Fibroblast of the aortic adventitia (primary cell): ENCODE measurements at places on chromosomes 11 and 22. TPM values are rescaled to one million over a fixed set of nuclear protein-coding genes. Genes with fewer than 3 reads are reported as not detected.

Gene FOLR3
- 0.90 TPM in 1 of 2 replicates, not detected in the other for total RNA-seq

Gene CFAP300
- 4.1 and 12.7 TPM in 2 replicates for total RNA-seq

Gene GUCY1A2
- total RNA-seq, result 1.1 and 1.6 TPM in 2 replicates

Gene ZNF280B
- total RNA-seq, result 0.45 and 0.74 TPM in 2 replicates

Gene MUC5B
- not detected in 2 replicates for total RNA-seq
